Spinal cord (tissue), 10 donors: ENCODE measurements at places on chromosomes 11 and 22. TPM values are rescaled to one million over a fixed set of nuclear protein-coding genes. Genes with fewer than 3 reads are reported as not detected.

The CABP4 gene
- 0.30 TPM for total RNA-seq

The SGSM1 gene
- total RNA-seq: 6.3 TPM

DNA sequence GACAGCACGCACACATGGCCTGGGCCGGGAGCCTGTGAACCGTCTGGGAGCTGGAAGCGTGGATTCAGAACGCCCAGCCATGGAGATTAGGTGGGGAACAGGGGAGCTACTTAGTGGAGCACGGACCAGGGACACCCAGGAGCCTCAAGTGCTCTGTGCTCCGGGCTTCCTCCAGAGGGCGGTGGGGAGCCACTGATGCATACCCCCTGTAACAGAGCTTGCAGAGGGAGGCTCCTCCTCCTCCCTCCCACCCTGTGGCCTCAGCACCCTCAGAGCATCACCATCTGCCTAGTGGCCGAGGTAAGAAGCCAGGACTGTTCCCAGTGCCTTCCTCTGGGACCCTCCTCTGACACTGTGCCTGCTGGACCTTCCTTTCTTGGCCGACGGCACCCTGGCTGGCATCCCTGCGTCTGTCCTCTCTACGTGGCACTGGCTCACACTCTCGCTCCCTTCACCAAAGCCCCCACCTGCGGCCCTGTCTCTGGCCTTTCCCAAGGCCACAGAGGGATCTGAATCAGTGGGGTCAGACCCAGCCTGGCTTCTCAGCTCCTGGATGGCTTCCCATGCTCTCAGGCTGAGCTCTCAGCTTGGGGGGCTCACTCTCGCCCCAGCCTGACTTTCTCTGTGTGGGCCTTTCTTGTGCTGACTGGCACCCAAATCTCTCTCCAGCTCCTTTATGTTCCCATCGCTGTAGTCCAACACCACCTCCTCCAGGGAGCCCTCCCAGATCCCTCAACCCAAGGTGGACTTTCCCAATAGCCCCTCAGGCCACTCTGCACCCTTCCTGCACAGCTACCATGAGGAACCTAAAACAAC is 780.9 kb downstream of the BRD1 start:
- H3K27me3 ChIP-seq: peaks cover 2% of the 10 kb centered on the region
- DNase-seq: no peak
- peaks cover 59% of the 10 kb centered on the region for H3K4me1 ChIP-seq
- peaks cover 2% of the 10 kb centered on the region for H3K36me3 ChIP-seq

- peaks cover 42% of the 10 kb centered on the region for H3K4me1 ChIP-seq
- DNase-seq: no peak
- H3K36me3 ChIP-seq: peaks cover 28% of the 10 kb centered on the region
- H3K27ac ChIP-seq: peak overlapping the region; percentile 47
- H3K27me3 ChIP-seq: no peaks in the 10 kb centered on the region
Observed at GRCh38 chr22:20319041-20319744, 667 bp downstream of the DGCR6L start.
